Right renal pelvis (tissue), 4 donors: ENCODE measurements at places on chromosomes 12 and 14.

DNA sequence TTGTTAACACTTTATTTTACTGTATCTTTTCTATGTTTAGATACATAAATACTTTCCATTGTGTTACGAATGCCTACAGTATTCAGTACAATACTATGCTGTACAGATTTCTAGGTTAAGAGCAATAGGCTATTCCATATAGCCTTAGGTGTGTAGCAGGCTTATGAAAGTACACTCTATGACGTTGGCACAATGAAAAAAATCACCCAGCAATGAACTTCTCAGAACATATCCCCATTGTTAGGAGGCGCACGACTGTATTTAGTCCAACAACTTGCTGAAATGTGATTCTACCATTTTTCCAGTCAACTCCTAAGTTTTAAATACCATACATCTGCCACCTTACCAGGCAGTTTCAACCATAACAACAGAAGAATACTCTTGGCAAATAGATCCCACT is 1.8 kb downstream of the PARP11 start:
- no peak for DNase-seq

GRCh38 chr12:103978384-103978982 is 12.8 kb downstream of the TDG start:
- DNase-seq, result no peak

GRCh38 chr12:108403952-108404351 is 64.8 kb upstream of the CMKLR1 start:
- no peak for DNase-seq

DNA sequence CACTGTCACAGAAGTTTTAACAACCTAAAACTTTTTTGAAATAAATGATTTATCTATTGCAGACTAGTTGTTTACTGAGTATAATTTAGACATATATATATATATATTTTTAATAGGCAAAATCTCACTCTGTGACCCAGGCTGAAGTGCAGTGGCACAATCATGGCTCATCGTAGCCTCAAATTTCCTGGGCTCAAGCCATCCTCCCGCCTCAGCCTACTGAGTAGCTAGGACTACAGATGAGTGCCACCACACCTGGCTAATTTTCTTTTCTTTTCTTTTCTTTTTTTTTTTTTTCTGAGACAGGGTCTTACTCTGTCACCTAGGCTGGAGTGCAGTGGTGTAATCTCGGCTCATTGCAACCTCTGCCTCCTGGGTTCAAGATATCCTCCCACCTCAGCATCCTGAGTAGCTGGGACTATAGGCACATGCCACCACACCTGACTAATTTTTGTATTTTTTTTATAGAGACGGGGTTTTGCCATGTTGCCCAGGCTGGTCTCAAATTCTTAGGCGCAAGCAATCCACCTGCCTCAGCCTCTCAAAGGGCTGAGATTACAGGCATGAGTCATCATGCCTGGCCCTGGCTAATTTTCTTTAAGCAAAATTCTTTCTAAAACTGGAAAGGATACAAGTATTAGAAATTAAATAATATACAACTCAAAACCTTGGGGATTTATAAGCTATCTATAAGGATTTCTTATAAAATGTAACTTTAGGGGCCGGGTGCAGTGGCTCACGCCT is 23.1 kb downstream of the EEA1 start:
- no peak for DNase-seq
